Activated CD8-positive, alpha-beta memory T cell treated with anti-CD3 and anti-CD28 coated beads, Interleukin-2, amount 50 U/mL, for 48 hours (primary cell): ENCODE measurements at places on chromosomes 7 and 10.
A peak's percentile ranks its signal among the peaks of the same experiment; 100 is the strongest.

DNA sequence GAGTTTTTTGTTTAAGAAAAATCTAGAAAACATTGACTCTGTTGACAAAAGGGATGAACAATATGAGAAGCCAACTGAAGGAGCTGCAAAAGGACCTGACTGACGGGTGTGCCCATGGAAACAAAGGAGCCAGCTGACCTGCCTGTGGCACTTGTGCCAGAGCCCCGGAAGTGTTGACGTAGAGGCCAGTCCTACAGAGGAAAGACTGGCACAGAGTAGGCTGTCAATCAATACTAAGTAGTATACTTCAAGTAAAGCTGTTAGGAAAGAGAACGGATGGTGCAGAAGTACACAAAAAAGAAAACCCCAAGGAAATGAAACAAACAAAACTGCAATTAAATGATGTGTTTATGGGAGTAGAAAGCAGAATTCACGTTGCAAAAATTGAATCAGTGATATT is 19.0 kb upstream of the ABI1 start:
- no peak for DNase-seq

- no peak for DNase-seq
Observed at GRCh38 chr7:105896407-105896911, 20.1 kb upstream of the ATXN7L1 start.

DNA sequence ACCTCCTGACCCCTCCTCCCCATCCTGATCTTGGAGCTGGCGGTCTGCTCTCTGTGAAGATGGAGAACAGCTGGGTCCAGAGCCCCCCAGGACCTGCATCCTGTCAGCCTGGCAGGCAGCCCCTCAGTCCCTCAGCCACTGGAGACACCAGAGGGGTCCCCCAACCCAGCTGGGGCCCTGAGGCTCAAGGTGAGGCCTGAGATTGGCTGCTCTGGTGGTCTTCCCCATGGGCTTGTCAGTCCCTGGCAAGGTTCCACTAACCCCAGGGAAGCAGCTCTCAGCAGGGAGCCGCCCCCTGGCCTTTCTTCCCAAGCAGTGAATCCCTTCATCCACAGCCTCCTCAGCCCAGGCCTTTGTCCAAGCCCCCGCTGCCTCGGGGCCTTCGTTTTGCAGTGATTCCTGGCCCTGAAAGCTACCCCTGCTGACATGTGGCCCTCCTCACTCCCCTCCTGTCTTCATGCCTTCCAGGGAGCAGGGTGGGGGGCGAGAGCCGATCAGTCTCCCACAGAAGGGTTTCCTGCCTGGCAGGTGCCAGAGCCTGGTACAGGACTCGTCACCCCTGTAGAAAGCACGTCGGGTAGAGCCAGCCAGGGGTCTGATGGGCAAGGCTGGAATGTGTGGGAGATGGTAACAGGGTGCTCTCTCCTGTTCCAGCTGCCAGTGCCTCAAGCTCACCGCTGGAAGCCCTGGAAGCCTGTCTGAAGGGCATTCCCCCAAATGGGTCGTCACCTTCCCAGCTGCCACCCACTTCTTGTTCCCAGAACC is 48.5 kb downstream of the ZNF467 start:
- no peak for DNase-seq

- peak; percentile 69 for DNase-seq
Observed at GRCh38 chr10:12194752-12195271, 879 bp downstream of the NUDT5 start.

GRCh38 chr7:112422842-112423496 is 27.3 kb upstream of the IFRD1 start:
- peak; percentile 51 for DNase-seq
